ENCODE measurements at places on chromosomes 12 and 14. TPM values are rescaled to one million over a fixed set of nuclear protein-coding genes. Genes with fewer than 3 reads are reported as not detected.

Gene DEGS2
- 1.6 TPM for polyA plus RNA-seq

Gene NEMP1
- 13.2 TPM for polyA plus RNA-seq

- DNase-seq, result peak; percentile 69
These were observed 76.9 kb upstream of the PSMA6 start for GRCh38 chr14:35215110-35215813.

- no peak for DNase-seq
These were observed 91.1 kb downstream of the MYF5 start for GRCh38 chr12:80807640-80808288.

DNA sequence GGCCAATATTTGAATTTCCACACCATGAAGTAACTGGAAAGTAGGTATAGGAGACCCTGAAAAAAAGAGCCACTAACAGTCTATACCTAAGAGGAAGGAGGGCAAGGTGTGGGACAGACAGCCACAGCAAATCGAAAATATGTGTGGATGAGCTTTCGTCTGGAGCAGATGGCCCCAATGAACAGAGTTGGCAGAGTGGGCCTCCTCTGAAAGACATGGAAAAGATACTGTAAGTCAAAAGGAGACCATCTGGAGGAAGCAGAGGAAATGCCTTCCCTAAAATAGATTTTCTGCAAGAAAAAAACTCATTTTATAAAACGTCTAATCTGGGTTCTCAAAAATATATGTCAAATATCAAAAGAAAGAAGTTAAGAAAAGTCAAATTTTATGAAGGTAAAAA is 157.2 kb upstream of the PRKD1 start:
- no peak for DNase-seq

DNA sequence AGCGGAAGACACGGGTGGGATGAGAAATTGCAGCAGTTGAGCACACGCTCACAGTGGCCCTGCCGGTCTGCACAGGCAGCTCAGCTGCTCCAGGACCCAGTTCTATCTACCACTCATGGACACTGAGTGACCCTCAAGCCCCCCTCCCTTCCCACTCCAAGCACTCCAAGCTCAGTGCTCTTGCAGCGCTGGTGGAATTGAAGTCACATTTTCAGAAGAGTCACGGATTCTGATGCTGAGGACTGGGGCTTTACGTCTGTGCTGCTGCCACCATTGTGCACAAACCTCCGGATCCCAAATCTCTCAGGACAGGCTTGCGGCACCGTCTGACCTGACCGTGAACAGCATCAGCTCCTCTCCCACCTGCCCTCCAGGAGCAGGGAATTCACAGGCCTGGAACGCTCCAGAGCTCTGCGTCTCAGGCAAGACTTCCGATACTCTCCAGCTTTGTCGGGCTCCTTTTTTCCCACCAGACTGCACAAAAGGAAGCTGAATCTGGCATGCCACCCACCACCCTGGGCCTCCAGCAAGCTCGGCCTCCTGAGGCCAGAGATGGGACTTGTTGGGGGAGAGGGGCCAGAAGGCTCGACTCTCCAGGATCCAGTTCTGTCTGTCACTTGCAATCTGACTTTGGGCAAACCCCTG is 213.1 kb upstream of the RTL1 start:
- no peak for DNase-seq

DNA sequence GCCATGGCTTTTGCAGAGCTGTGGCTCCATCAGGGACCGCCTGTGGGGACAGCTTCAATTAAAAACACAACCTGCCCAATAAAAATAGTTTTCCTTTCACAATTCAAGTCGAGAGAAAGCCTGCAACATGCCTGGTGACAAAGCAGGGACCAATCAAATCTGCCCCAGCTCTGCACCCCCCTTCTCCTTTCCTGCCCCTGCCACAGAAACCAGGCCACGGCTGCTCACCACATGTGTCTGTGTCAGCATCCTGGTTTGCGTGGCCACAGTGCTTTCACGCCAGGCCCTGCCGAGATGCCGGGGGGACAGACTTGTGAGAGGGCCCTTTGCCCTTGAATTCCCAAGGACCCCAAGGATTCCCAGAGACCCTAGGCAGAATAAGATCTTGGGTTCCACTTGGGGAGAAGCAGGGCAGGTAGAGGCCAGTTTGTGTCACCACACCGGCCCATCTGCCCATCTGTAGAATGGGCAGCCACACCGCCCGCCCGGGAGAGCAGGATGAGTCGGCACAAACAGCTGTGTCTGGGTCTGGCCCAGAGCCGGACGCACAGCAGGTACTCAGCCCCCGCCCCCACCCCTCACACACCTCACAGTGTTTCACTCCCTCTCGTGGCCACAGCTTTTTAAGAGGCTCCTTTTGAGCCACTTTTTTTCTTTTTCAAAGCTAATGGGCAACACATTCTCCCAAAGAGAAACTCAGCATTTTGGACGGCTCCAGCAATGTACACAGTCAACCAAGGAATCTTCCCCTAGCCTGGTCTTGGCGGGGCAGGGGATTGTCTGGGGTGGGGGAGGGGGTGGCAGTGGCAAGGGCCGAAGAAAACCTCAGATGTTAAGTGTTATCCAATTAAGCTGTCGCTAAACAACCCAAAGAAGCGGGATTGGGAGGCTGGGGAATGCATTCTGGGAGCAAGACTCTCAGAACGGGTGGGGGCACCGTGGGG is 41.5 kb downstream of the BCL11B start:
- no peak for DNase-seq
